ENCODE measurements at places on chromosomes 1 and 21.

DNA sequence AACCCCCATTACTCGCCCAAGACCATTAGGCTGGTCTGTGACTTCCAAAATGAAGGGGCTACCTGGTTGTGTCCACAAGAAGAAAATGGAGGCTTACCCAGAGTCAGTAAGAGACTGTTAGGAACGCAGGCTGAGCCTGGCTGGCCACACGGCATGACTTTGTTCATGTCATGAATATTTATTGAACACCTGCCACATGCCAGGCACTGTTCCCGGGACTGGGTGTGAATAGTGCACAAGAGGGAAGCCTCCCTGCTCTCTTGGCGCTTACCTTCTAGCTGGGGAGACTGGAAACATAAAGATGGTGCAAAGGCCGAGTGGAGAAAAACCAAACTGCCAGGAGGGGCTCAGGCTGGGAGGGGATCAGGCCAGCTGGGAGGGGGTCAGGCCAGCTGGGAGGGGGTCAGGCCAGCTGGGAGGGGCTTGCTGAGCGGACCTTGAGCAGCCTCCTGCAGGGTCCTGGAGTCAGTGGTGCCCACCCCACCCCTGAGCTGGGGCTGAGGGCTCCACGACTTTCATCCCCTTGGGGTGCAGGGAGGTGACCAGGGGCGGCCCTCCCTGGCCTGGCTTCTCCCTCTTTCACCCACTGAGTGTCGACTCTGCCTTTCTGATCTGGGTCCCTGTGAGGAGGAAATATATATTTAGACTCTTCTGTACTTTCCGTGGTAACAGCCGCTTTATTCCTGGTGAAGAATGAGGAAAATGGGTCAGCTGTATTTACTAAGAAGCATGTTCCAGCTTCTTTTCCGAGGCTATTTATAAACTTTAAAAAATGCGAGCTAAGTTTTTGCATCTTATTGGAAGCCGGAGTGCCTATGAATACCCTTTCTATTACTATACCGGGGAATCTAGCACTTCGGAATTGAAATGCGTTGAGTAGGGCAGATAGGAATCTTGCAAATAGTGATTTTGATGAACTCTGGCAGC is 139.0 kb downstream of the CAMTA1 start:
- DNase-seq = no peak

- DNase-seq = no peak
Measured at GRCh38 chr1:206760590-206760989, 10.0 kb upstream of the IL19 start.

GRCh38 chr1:175376194-175376593 is 183.6 kb upstream of the KIAA0040 start:
- DNase-seq = no peak

- no peak for DNase-seq
Measured at GRCh38 chr1:19435181-19435580, 50.2 kb downstream of the CAPZB start.

GRCh38 chr1:178071811-178072210 is 22.1 kb upstream of the RASAL2 start:
- no peak for DNase-seq

GRCh38 chr1:65964123-65964522 is 171.4 kb downstream of the PDE4B start:
- no peak for DNase-seq

- DNase-seq = no peak
Measured at GRCh38 chr21:35648512-35648911, 411.8 kb downstream of the SETD4 start.

DNA sequence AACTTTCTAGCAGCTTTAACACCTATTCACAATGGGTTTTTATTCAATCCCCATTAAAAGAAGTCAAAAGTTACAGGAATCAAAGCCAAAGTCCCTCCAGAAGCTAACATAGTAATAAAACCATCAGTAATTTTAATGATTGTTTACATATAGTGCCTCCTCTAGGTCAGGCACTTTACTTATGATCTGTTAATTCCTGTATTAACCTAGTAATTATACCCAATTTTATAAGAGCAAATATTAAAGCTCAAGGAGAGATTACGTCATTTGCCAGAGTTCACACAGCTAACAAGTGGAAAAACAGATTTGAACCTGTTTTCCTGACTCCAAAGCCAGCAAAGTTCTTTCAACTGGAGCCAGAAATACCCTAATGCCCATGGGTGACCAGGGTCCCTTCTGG is 112.9 kb upstream of the F3 start:
- DNase-seq = no peak

DNA sequence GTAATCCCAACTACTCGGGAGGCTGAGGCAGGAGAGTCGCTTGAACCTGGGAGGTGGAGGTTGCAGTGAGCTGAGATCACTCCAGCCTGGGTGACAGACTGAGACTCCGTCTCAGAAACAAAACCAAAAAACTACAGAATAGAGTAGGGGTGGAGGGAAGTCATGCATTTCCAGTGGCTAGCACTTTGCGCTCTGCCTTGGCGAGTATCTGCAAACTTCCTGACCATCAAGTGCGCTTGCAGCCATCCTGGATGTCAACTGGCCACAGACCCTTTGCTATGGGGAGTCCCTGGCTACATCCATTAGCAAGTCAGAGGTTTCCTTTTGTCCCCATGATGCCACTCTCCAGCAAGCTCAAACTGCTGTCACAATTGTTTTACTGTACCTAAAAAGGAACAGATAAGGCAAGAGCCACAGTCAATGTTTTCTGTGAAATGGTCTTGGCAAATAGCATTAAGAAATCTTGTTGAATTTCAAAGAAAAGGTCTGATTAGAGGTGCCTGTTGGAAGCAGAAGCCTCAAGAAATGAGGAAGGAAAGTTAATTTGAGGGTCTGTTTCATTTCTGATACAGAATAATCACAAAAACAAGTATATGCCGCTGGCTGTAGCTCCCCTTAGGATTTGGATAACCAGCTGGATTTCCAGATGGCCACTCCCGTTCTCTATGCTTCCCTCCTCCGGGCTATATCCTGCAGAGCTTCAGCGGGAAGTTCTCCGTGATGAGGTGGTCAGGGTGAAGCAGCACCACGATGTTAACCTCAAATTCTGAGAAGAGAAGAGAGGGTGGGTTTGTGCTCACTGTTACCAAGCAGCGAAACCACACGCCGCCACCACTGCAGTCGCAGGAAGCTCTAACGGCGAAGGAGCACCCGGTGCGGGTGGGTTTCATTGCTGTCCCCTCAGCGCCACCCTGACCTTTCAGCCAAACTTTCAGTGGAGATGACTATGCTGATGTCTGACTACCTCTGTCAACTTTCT is 42.0 kb downstream of the VPS26C start:
- DNase-seq = no peak

DNA sequence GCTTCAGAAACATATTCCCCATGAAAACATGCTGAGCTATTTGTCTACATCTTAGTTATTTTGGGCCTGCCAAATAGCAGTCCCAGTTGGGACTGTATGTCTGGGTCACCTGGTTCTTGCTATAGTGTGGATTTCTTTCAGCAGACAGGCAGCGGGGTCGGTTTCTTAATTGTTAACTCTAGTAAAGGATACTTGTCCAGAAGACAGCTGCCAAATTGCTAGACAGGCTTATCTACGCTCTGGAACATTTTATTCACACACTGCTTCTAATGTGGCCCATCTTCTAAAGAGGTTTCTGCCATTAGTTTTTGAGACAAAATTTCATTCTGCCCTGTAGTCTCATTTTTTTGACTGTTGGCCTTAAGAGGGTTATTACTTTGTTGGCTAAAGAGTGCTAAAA is 217.9 kb downstream of the RWDD3 start:
- no peak for DNase-seq

- DNase-seq = no peak
Measured at GRCh38 chr1:59788825-59789224, 25.9 kb upstream of the HOOK1 start.

Data from bone marrow (tissue), 2 donors.